CD4-positive, alpha-beta T cell (primary cell): ENCODE measurements at places on chromosomes 12 and 14.

- DNase-seq: no peak
These were observed 29.4 kb downstream of the SLC24A4 start for GRCh38 chr14:92352158-92352985.

- no peak for DNase-seq
These were observed 97.7 kb downstream of the MYF5 start for GRCh38 chr12:80814453-80814852.

DNA sequence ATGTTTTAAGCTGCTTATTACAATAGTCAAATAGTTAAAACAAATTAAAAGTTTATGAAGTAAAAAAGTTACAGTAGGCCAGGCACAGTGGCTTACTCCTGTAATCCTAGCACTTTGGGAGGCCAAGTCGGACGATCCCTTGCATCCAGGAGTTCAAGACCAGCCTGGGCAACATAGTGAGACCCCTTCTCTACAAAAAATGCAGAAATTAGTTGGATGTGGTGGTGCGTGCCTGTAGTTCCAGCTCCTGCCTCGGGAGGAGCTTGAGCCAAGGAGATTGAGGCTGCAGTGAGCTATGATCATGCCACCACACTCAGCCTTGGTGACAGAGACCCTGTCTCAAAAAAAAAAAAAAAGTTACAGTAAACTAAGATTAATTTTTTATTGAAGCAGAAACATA is 142.6 kb downstream of the MIPOL1 start:
- DNase-seq: no peak

GRCh38 chr14:44759277-44759676 is 202.5 kb downstream of the KLHL28 start:
- no peak for DNase-seq

GRCh38 chr14:95504135-95505029 is 12.1 kb downstream of the SYNE3 start:
- DNase-seq: no peak

DNA sequence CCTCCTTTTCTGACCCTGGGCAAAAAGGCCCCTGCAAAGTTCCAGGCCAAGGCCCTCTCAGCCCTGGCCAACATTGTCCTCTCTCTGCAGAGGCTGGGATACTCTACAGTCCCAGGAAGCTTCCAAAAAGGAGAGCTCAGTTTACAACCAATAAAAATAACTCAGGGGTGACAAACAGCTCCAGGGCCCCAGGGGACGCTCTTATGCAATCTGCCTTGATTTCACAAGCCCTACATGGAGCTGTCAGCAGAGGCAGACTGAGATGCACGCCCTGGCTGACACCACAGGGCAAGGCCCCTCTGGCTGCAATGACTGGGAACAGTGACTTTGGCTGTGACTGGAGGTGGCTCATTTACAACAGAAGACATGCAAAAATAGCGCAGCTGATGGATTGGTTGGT is 129.0 kb upstream of the MED13L start:
- DNase-seq: no peak

- no peak for DNase-seq
These were observed 4.8 kb downstream of the CEP170B start for GRCh38 chr14:104869669-104870367.

DNA sequence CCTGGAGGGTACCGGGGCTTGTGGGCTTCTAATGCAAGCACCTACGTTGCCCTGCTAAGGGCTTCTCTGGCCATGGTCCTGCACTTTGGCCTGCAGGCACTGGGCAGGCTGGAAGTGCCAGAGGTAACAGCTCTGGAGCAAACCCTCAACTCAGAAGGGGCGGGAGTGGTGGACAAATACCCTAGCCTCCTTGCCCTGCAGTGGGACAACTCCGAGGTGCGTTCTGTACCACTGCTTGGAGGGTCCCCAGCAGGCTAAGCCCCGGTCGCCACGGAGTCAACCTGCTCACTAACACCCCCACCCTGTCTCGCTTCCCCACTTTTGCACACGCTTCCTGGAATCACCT is 20.4 kb upstream of the BEGAIN start:
- no peak for DNase-seq

DNA sequence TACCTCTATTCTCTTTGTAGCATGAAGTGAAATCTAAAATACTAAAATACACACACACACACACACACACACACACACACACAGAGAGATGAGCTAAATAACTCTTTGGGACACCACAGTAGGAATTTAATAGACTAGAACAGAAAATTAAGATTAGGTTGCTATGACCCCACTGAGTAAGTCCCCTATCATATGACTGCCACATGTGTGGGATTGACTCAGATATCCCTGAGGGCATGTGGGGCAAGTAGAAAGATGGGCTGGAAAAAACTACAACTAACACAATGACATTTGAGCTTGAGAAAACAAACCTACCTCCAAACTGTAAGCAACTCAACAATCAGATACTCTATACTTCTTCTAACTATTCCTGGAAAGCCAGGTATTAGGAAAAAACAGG is 27.0 kb downstream of the SLC25A21 start:
- DNase-seq: no peak

GRCh38 chr14:58815794-58816193 is 178.0 kb downstream of the DACT1 start:
- DNase-seq: no peak

DNA sequence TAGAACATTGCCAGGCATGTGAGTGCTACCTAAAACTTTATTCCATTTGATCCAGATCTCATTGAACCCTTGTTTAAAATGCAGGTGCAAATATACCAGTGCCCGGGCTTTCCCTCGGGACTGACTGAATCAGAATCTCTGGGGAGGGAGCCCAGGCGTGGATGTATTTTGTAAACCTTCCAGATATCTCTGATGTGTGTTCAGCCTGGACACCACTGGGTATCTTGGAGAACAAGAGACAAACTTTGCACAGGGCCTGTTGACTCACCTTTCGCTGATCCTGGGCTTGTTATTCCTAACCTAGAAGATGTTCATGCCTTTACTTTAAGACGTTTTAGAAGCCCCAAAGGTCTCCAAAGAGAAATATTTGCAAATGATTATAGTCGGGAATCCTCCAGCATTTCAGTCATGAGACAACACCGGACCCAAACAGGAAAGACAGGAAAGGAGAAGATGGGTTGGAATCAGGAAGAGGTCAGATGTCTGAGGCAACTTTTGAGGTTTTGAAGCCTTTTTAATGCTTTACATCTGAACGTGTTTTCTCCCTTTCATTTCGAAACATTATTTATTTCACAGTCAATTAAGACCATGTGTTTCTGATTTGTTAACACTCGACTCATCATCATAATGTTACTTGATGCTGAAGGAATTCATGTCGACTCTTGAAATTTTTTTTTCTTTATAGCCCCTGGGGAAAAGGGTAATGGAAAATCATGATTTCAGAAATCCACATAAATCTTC is 118.6 kb downstream of the PLXNC1 start:
- DNase-seq: no peak

DNA sequence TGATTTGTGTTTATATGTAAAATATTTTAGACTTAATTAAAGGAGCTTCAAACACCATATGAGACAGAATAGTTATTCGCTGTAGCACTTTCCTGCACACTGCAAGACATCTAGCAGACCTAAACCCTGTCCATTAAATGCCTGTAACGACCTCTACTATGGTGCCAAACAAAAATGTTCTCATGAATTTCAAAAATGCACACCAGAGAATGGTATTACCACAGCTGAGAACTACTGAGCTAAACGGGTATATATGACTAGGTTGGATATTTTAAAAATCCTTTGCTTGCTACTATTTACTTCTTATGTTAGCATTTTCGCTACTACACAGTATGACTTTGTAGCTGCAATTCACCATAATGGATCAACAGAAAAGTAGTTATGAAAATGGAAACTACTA is 34.8 kb downstream of the SPPL3 start:
- DNase-seq: no peak

DNA sequence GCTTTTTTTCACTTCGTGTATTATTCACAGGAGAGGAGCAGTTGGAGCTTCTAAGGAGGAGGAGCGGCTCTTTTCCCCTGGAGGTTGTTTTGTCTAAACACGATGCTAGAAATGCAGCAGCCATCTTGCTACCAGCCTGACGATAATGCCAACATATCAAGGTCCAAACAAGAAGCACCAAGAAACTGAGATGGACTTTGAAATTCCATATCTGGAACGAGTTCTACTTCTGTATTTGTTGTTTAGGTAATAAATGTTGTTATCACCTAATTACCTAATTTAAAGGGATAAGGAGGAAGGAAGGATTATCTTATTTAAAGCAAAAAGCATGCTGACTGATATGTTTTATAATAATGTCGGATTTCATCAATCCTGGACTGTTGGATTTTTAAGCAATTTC is 174.4 kb upstream of the TMPO start:
- no peak for DNase-seq

GRCh38 chr14:23071921-23072539 is 14.7 kb upstream of the CDH24 start:
- no peak for DNase-seq

DNA sequence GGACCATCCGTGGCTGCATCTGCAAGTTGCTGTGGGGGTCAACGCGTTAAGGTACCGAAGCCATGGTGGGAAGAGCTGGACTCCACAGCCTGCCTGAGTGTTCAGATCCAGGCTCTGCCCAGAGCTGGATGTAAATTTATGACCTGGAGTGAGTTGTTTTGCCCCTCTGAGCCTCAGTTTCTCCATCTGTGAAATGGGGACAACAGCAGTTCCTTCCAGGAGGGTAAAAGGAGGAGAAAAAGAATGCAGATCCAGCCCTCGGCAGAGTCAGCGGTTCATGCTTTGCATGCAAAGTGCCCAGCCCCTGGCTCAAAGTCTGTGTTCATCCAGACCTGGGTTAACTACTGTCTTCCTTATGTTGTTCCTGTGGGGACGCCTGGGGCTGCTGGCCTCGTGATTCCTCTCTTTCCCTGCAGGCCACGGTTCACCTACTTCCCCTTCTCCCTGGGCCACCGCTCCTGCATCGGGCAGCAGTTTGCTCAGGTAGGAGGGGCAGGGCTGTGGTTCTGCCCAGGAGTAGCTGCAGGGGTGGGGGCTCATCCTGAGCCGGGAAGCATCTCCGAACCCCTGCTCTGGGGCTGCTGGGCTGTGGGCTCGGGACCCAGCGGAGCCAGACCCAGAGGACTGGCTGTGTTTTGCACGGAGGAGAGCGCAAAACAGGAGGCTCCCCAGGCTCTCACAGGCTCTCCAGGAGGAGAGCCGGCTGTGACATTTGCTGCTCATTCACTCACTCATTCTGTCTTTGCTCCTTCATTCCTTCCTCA is 41.9 kb downstream of the CYP46A1 start:
- no peak for DNase-seq

- no peak for DNase-seq
These were observed 7.0 kb downstream of the KRT6B start for GRCh38 chr12:52444647-52445595.

DNA sequence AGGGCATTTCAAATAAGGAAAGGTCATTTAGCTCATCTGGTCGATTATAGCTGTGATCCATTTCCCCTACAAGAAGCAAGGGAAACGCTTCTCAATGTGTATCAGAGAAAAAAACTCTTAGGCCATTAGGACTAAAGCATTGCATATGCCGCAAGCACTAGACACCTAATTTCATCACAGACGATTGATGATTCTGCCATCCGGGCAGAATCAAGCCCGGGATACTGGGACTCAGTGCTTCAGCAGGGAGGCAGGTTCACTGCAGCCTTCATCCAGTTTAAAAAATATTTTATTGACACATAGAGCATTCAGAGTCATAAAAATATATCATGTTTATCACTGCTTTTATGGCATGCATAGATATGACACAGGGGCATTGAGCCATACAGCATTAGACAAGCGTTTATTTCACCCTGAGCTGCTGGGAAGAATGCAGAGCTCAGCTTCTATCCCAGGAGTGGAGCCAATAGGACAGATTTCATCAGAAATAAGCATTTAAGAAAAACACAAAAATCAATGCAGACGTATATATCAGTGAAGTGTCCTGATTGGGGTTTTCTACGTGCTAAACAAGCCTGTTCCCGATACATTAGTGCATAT is 806.9 kb downstream of the GALC start:
- DNase-seq: no peak

- no peak for DNase-seq
These were observed 3.6 kb downstream of the DDX51 start for GRCh38 chr12:132140501-132140900.

DNA sequence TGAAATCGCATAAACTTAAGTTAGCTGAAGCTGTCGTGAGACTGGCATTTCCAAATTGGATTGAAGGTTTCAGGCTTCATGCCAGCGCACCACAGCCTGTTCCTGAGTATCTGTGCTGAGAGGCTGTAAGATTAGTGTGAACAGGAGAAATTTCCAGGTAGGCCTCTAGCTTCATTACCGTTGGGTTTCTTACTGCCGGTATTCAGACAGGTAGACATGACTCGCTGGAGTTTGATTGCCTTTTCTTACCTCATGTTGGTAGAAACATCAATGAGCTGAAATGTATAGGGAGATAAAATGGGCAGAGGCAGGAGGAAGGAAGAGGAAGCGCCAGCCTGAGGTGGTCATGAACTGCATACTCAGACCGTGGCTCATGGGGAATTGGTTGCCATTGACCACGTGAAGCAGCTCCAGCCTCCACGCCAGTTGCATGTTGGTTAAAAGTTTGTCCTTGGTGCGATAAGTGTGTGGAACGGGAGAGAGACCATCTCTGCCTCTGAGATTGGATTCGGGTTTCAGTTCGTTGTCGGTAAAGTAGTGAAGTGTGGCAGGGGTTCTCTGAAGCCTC is 42.3 kb upstream of the MMP17 start:
- no peak for DNase-seq

GRCh38 chr12:19434538-19434937 is 4.8 kb upstream of the AEBP2 start:
- DNase-seq: peak; percentile 43

DNA sequence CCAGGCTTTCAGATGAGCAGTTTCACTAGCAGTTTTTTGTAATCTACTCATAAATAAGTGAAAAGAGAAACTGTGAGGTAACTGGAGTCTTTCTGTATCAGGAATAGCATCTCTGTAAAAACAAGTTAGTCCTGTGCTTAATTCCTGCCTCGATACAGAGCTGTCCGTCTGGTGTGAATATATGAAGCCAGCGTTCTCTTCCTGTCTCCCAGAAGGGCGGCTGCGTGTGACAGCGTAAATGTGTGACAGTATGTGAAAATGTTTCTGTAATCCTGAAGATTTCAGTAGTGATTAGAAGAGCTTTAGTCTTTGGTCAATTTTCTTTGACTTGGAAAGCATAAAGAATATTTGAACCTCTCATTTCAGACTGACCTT is 150.3 kb downstream of the FBXL14 start:
- no peak for DNase-seq

- no peak for DNase-seq
These were observed 151.8 kb upstream of the NPAS3 start for GRCh38 chr14:32786886-32787285.

DNA sequence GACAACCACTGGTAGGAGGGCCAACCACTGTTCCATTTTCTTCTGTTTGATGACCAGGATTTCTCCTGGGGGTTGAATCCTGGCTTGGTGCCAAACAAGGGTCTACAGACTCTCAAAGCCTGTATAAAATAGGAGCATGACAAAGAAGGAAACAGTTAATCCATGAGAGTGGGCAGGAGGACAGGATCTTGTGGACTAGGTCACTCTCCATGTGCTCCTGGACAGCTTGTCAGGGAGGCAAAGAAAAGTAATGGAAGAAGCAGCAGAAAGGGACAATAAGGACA is 243.7 kb downstream of the AKAP6 start:
- DNase-seq: no peak

- no peak for DNase-seq
These were observed 33.7 kb downstream of the ITPK1 start for GRCh38 chr14:93081876-93082570.
